ENCODE measurements at places on chromosomes 5 and 9. TPM values are rescaled to one million over a fixed set of nuclear protein-coding genes. Genes with fewer than 3 reads are reported as not detected.

The UGT3A2 gene
- not detected for total RNA-seq

The SPATA31E1 gene
- total RNA-seq: not detected

The KLF4 gene
- total RNA-seq: 95.5 TPM

The STPG3 gene
- total RNA-seq: not detected

The PCDHA9 gene
- 0.04 TPM for total RNA-seq

The MARVELD2 gene
- 1.6 TPM for total RNA-seq

The KIF4B gene
- total RNA-seq: not detected

The EXOSC2 gene
- total RNA-seq: 7.3 TPM

The GLRX gene
- 173 TPM for total RNA-seq

DNA sequence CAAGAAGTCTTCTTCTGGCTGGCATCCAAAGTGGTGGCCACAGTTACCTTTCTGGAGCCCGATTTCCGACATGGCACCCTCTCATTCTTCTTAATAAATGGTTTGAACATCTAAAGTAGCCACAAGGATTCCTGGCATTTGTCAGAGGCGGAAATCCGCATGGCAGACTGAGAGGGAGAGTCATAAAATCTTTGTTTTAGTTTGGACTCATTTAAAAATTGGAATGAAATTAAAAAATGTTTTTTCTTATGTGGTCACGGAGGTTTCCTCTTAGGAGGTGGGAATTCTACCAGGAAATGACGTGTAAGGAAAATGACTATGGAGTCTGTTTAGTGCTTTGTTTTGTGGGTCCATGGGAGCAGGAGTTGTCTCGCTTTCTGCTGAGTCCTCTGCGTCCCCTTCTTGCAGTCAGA, 133.0 kb upstream of the PTCH1 start:
- no peak for DNase-seq

DNA sequence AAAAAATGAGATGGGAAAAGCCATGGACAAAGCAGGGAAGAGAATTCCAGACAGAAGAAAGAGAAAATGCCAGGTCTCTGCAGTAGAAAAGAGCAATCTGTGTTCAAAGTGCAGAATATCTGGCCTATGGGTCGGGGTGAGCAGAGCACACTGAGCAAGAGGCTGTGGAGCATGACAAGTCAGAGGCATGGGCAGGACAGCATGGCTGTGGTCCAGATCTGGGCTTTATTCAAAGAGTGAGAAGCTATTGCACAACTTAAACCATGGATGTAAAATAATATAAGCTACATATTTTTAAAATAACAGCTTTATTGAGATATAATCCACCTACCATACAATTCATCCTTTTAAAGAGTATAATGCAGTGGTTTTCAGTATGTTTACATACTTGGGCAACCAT, 133.1 kb upstream of the SPDL1 start:
- DNase-seq: no peak

GRCh38 chr9:131942146-131942720, 137.4 kb downstream of the MED27 start:
- no peak for DNase-seq

DNA sequence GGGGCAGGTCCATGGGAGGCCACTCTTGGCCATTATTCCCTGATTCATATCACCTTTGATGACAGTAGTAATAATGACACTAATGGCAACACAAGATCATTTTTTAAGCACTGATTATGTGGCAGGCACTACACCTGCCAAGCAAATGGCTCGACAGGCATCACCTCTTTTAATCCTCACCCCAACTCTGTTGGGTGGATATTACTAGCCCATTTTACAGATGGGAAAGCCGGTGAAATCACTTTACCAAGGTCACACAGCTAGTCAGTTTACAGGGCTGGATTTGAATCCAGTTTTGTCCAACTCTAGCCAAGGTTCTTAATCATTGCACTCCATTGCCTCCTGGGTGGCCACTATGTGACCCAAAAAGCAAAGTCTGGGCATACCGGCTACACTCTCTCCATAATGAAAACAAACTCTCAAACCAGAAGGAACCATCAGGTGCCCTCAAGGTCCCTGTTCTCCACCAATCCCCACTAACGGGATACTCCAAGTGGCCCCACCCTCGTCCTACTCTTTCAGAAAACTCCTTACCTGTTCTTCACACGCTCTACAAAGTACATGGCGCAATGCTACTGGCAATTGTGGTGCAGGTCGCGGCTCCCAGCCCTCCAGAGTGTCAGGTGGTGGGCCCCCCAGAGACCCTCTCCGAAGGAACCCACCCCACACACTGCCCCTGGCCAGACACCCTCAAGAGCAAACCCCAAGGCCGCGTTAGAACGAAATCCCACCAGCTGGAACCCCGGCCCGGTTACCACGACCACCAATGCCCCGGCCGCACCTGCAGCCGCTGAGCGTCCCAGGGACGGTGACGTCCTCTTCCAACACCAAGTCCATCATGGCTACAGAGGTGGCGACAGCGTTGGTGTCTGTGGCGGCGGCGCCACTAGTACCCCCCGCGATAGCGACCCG, 572 bp downstream of the CDK5RAP2 start:
- no peak for DNase-seq

DNA sequence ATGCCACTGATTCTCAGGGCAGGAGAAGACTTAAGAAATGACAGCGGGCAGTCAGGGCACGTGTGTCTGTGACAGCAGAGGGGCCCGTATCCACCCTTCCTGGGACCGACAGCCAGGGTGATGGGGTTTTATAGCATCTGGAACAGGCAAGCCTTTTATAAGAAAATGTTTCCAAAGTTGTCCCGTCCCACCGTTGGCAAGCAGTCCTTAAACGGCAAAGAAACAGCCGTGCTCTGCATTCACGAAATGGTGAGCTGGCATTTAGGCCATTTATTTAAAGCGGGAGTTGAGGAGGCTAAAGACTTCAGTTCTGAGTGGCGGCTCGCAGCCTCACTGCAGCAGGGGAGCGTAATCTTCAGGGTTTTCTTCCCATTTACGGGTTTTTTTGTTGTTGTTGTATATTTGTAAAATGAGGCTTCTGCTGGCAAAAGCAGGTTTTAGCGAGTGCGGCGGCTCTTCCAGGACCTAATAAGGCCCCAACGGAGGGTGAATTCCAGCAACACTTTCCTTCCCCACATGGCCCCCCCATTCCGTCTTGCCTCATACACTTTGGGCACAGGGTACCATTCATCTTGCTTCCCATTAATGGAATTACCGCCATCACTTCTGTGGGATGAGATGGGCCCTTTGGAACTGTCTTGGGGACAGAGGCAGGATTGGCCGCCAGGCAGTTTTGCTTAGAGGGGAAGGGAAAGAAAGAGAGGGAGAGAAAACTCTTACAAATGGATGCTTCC, 15.8 kb downstream of the NEK6 start:
- DNase-seq: no peak

- no peak for DNase-seq
Observed at GRCh38 chr5:136905571-136905970, 540.2 kb upstream of the TRPC7 start.

Data from right atrium auricular region (tissue), 2 donors.